ENCODE measurements at places on chromosomes 4 and X. TPM values are rescaled to one million over a fixed set of nuclear protein-coding genes. Genes with fewer than 3 reads are reported as not detected.

The UGT2B10 gene
- total RNA-seq, result not detected

The TMEM164 gene
- total RNA-seq, result 11.8 TPM

The PPP1R2C gene
- not detected for total RNA-seq

The SLIT2 gene
- total RNA-seq, result 12.0 TPM

The RAB39B gene
- total RNA-seq, result 0.14 TPM

The UGT2B15 gene
- not detected for total RNA-seq

The LRIT3 gene
- under 0.01 TPM for total RNA-seq

The BMX gene
- not detected for total RNA-seq

The FAM3A gene
- 24.5 TPM for total RNA-seq

The LIMCH1 gene
- total RNA-seq, result 0.72 TPM

The BANK1 gene
- 0.22 TPM for total RNA-seq
